ENCODE measurements at places on chromosomes 1 and 21.

- DNase-seq, result no peak
These were observed 183.1 kb upstream of the IVNS1ABP start for GRCh38 chr1:185500001-185500626.

DNA sequence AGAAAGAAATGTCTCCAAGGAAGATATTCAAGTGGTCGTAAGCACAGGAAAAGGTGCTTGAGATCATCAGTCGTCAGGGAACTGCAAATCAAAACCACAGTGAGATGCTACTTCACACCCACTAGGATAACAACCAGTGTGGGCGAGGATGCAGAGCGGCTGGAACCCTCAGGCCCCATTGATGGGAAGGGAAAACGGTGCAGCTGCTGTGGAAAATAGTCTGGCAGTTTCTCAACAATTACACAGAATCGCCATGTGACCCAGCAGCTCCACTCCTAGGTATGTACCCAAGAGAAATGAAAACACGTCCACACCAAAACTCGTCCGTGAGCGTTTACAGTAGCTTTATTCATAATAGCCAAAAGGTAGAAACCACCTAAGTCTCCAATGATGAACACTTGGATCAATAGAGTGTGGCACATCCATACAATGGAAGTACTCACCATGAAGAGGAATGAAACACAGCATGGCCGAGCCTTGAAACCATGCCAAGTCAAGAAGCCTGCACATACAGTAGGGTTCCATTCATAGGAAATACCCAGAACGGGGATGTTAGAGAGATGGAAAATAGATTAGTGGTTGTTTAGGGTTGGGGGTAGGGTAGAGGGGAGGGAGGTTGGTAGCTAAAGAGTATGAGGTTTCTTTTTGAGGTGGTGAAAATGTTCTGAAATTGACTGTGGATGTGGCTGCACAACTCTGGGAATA lies 6.1 kb downstream of the DFFB start:
- no peak for DNase-seq

- no peak for DNase-seq
These were observed 7.5 kb upstream of the NCF2 start for GRCh38 chr1:183597656-183598347.

GRCh38 chr1:195806060-195806459 lies 802.2 kb downstream of the KCNT2 start:
- no peak for DNase-seq

DNA sequence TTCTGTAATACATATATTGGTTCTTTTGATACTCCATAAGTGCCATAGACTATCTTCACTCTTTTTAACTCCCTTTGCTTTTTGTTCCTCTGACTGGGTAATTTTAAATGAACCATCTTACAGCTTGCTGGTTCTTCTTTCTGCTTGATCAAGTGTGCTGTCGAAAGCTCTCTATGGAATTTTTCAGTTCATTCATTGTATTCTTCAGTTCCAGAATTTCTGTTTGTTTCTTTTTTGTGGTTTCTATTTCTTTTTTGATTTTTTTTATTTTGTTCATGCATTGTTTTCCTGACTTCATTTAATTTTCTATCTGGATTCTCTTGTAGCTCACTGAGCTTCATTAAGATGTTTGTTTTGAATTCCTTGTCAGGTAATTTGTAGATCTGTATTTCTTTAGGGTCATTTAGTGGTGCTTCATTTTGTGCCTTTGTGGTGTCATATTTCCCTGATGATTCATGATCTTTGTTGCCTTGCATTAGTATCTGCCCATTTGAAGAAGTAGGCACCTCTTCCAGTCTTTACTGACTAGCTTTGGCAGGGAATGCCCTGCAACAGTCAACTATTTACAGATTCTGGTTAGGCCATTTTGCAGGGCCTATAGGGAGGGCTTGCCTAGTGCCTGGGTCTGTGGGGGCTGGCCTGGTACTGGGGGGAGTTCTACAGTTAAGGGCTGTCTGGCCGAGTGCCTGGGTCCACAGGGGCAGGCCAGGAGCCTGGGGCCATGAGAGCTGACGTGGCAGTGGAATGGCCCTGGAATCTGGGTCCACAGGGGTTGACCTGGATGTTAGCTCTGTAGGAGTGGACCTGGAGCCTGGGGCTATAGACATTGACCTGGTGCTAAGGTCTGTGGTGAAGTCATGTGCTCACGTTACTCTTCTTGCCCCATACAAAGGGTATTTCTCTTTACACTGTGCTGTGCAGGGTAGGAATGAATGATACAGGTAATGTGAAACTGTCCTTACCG lies 89.7 kb downstream of the MAGI3 start:
- DNase-seq, result no peak

DNA sequence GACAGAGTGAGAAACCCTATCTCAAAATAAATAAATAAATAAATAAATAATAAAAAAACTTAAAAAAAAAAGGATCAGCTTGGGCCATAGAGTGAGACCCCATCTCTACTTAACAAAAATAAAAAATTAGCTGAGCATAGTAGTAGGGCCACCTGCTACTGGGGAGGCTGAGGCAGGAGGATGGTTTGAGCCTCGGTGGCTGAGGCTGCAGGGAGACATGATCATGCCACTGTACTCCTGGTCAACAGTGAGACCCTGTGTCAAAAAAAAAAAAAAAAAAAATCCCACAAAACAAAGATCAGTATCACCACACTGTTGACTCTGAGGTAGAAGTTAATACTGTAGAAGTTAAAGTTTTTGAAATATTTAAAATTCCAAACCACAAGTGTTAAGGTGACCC lies 29.1 kb downstream of the SLC16A1 start:
- DNase-seq, result no peak

DNA sequence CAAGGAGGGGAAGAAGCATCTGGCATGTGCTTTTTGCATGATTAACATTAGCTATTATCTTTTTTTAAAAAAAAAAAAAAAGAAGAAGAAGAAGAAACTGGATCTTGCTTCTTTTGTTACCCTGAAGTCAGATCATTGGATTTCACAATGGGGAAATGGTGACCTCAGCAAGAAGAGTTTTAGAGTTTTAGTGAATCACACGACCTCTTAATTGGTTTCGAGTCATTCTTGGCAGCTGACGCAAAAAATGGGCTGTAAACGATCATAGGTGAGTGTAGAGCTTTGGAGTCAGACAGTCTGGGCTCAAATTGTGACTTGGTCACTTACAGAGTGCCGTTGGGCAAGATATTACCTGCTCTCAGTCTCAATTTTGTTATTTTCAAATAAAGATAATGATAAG lies 33.3 kb upstream of the PGBD5 start:
- DNase-seq, result no peak

DNA sequence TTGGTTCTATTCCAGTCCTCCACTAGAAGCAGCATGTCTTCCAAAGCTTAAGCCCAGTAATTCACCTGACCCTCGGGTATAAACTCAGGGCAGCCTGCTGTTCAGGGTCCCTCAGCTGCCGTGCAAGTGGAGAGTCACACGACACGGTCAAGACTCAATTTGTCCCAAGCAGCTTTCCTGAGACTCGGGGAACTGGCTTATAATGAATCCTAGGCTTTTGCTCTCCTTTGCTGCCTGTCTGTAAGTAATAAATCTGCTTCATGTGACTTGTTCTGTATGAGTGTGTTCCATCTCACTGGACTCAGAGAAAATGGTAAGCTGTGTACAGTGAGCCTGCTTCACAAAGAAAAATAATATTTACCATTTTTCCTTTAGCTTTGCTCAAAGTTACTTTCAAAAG lies 119.8 kb downstream of the CYYR1 start:
- no peak for DNase-seq

- DNase-seq, result no peak
These were observed 2.7 kb downstream of the SPATA21 start for GRCh38 chr1:16434501-16434900.

DNA sequence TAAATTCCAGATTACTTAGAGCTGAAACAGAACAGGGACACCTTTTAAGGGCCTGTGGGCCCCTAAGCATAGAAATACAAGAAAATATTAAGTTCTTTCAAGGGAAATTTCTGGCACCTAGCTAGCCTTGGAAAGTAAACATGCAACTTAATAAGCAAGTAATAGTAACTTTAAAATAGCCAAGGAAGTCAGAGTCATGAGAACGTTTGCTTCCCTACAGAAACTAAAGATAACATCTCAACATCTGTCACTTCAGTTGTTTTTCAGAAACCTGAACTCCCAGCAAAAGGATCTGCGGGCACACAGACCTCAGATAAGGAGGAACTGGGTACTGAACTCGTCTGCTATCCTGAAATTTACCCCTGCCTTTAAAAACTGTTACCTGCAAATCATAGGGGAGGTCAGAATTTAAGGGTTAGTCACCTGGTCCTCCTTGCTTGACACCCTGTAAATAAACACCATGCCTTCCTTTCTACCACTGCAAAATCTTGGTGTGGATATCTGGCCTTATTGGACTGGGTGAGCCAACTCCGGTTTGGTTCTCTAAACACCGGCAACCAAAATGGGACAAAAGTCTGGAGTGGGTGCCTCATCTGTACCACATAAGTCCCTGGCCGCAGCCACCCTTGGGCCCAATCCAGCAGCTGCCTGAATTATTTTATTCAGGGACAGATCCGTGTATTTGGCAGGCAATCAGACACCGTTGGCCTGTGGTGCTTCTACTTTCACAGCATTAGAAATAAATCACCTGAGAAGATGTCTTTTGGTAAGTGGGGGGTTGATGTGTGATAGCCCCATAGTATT lies 27.9 kb downstream of the NRDC start:
- DNase-seq, result no peak

GRCh38 chr21:22516230-22516629 lies 1518.0 kb downstream of the NCAM2 start:
- no peak for DNase-seq

DNA sequence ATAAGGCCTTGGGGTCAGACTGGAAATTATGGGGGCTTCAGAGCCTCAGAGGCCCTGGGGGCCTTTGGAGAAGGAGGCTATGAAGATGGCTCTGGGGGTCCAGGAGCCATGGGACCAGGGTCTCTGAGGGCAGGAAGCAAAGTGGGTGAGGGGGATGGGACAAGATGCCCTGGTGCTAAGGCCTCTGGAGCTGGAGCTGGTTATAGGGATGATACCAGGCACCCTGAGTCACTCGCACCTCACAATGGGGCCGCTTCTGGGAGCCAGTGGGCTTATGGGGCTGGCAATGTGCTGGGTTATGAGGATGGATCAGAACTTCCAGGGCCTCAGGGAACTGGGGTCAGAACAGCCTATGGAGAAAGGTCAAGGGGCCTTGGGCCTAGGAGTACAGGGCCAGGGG lies 17.6 kb downstream of the IGFN1 start:
- DNase-seq, result no peak

DNA sequence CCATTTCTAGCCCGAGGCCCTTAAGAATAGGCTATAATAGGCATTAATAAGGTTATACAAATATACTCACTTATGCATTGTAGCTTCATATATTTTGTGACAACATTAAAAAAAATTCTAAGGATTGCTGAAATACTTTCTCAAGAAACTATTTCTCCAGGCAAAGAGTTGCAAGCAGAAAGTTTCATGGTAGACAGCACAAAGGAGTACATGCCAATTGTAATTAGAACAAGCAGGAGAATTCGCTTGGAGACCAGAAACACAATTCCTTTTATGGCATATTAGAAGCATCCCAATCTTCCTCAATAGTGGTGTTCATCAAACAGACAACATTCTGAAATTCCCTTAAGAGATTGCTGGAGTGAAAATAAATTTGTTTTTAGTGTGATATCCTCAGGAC lies 122.8 kb downstream of the CRB1 start:
- no peak for DNase-seq

DNA sequence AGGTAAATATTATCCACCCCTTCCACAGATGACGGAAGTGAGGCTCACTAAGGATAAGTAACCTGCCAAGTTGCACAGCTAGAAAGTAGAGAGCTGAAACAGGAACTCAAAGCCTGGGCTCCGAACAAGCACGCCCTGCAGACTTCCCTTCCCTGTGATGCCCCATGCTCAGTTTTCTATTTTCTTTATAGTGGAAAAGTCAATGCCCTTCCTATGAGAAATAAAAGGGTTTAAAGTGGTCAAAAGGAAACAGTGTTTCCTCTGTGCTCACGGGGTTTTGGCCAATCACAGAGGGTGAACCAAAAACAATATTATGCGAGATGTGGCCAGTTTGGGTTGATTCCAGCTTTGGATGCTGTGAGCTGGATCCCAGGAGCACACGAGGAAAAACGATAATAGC lies 44.5 kb downstream of the DDR2 start:
- no peak for DNase-seq

- DNase-seq, result no peak
These were observed 124.7 kb downstream of the CASZ1 start for GRCh38 chr1:10671622-10672342.

DNA sequence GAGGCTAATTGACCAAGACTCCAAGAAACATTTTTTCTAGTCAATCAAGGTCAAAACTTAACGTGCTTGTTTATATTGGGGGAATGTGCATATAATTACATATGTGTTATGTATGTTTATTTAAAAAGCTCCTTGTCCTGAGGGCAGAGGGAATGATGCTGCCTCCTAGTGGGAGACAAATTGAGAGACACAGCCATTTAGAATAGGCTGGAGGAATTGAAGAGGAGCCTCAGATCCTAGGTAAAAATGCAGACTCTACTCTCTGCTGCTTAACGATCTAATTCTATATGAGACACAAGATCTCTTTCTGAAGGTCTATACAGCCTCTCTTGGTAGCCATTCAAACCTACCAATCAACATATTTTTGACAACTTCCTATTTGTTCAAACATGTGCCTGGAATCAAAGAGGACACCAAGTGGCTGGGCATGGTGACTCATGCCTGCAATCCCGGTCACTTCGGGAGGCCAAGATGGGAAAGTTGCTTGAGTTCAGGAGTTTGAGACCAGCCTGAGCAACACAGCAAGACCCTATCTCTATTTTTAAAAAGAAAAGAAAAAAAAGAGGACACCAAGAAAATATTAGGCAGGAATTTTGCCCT lies 136.6 kb upstream of the ZNF648 start:
- no peak for DNase-seq

DNA sequence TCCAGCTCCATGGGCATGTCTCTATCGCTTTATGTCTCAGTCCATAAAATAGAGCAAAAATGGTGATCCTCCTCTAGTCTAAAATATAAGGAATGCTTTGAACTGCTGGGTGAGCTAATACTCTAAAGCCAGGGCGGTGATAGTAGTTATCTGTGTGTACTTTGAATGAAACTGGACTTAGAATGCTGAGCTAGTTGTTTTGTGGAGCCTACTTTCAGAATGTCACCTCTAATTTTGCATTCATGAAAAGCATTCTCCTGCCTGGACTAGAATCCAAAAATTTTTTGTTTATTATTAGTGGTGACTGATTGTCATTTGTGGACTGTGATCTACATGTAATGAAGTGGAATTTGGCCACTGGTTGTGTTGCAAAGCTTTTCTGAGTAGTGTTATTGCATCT lies 241.6 kb upstream of the C1orf105 start:
- DNase-seq, result peak; percentile 67

DNA sequence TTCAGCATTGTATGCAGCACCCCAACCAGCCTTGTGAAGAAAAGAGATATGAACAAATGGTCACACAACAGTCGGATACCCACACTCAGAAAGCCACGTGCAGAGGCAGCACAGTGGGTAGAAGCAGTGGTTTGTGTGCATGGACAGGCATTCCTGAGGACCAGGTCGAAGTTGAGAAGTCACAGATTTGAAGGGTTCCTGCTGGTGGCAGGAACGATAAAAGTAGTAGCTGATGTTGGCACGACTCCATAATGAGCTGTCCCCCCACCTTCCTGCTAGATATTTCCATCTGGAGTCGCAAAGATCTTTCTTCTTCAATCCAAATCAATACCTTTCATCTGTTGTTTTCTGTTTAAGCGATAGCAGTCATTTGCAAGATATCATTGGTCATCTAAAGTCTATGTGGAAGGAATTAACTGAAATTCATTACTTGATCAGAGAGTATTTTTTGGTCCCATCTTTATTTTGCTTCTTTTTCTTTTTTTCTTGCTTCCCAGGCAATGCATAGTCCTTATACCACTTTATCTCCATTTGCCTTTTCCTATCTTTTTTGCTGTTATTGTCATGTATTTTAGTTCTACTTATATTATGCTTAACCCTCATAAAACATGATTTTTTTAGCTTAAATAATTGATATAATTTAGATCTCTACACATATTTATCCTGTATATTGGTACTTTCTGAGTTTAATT lies 176.4 kb downstream of the DHRS3 start:
- no peak for DNase-seq

Measured in MM.1S (cell line).